Neuronal stem cell (in vitro differentiated cells): ENCODE measurements at places on chromosomes 13 and 19.
A peak's percentile ranks its signal among the peaks of the same experiment; 100 is the strongest.

DNA sequence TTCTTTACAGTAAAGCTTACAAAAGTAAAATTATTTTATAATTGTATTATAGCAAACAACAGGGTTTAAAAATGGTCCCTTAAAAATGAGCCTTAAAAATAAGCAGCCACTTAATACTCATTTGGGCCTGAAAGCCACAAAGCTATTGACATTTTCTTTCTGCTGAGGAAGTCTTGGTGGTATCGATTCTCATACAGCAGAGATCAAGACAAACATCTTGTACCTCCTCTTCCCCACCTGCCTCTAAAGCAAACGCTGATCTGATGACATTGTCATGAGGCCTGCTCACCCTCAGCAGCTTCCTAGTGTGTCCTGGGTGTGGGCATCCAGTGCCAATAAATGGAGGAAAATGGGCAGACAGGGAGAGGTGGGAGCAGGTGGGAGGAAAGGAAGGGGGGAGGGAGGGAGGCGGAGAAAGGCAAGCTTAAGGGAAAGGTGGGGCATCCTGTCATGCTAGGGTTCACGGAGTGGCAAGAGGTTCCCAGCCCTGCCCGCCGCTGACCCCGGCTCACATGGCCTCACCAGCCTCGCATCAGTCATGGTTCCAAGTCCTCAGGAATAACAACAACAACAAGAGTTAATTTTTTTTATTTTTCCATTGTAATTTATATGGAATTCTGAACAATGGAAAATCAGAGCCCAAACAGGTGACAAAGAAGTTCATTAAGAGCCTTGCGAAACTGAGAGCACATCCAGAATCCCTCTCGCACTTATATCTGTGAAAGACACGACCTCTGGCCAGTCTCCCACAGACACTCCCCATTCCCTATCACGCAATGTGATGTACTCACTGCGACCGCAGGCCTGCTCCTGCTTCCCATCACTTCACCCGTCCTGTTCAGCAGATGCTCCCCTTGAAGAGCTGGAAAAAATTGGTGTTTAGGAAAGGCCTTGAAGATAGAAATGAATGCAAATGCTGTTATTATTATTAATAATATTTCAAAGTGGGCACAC, 15.1 kb upstream of the ATP11A start:
- DNase-seq = no peak
- no peak overlapping the region for H3K4me3 ChIP-seq
- H3K36me3 ChIP-seq = no peaks in the 10 kb centered on the region
- no peak overlapping the region for H3K27ac ChIP-seq

DNA sequence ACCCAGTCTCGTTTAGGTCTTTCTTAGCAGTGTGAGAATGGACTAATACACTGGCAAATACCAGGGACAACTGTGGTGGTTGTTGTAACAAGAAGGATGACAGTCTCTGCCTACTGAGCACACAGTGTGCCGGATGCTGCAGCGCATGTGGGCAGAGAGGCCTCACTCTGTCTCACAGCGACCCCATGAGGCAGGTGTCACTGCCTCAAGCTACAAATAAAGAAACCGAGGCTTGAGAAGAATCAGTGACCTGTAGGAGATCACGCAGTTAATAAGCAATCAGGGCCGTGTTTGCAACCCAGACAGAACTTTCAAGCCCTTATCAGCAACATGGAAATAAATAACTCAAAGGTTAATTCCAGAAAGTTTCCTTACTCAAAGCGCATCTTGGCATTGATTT, 40.5 kb upstream of the GAS6 start:
- no peaks in the 10 kb centered on the region for H3K36me3 ChIP-seq
- H3K4me1 ChIP-seq = no peaks in the 10 kb centered on the region
- DNase-seq = no peak
- no peak overlapping the region for H3K4me3 ChIP-seq

GRCh38 chr13:76991432-76991795, 467 bp upstream of the CLN5 start:
- no peak overlapping the region for H3K27ac ChIP-seq
- H3K36me3 ChIP-seq = peaks cover 4% of the 10 kb centered on the region
- H3K4me1 ChIP-seq = peaks cover 3% of the 10 kb centered on the region
- peak overlapping the region; percentile 82 for H3K4me3 ChIP-seq
- DNase-seq = peak; percentile 4

DNA sequence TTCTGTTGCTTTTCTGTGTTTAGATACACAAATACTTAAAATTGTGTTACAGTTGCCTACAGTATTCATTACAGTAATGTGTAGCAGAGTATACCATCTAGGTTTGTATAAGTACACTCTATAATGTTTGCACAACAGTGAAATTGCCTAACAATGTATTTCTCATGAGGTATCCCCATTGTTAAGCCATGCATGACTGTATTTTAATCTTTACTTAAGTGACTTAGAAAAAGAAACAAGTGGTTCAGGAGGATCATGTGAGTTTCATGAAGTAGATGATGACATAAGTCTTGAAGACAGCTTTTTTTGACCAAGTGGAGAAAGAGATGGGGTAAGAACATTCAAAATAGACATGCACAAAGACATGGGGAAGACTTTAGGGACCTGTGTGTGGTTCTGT, 8.4 kb upstream of the KCTD4 start:
- no peaks in the 10 kb centered on the region for H3K4me1 ChIP-seq
- H3K36me3 ChIP-seq = peaks cover 4% of the 10 kb centered on the region
- no peak for DNase-seq
- H3K27ac ChIP-seq = no peak overlapping the region
- H3K4me3 ChIP-seq = no peak overlapping the region

- peaks cover 13% of the 10 kb centered on the region for H3K36me3 ChIP-seq
- no peaks in the 10 kb centered on the region for H3K4me1 ChIP-seq
- H3K27me3 ChIP-seq = no peaks in the 10 kb centered on the region
- H3K4me3 ChIP-seq = no peak overlapping the region
- no peak overlapping the region for H3K27ac ChIP-seq
Observed at GRCh38 chr13:42073683-42074082, 25.2 kb downstream of the DGKH start.

GRCh38 chr13:51861723-51862300, at the start of gene CCDC70:
TSS of gene CCDC70 (plus strand) at chr13:51861969. CDS start at chr13:51865412, 3,443 bp downstream.
- H3K36me3 ChIP-seq = no peaks in the 10 kb centered on the region
- no peak within 1 kb of the TSS for H3K27ac ChIP-seq
- no peak for DNase-seq
- H3K27me3 ChIP-seq = no peaks in the 10 kb centered on the region
